ENCODE measurements at places on chromosomes 12 and 14.

DNA sequence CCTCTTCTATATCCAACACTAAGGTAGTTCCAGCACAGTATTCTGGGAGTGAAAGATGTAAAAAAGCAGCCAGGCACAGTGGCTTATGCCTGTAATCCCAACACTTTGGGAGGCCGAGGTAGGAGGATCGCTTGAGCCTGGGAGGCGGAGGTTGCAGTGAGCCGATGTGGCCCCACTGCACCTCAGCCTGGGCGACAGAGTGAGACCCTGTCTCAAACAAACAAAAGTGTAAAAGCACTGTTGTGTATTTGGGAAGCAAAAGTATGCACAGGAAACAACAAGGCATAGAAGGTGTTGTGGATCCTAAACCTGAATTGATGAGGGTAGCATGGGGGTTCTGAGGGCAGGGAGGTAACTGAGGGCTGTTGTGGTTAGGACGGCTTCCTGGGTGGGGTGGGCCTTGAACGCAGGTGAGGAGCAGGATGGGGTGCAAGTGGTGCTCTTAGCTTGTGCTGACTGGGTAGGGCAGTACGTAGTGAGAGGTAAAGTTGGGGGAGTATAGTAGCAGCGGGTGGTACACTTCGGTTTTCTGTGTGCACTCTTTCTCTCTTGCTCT is 64.2 kb downstream of the RASSF3 start:
- DNase-seq = no peak

GRCh38 chr12:111467092-111467856 is 61.6 kb downstream of the SH2B3 start:
- DNase-seq = no peak

DNA sequence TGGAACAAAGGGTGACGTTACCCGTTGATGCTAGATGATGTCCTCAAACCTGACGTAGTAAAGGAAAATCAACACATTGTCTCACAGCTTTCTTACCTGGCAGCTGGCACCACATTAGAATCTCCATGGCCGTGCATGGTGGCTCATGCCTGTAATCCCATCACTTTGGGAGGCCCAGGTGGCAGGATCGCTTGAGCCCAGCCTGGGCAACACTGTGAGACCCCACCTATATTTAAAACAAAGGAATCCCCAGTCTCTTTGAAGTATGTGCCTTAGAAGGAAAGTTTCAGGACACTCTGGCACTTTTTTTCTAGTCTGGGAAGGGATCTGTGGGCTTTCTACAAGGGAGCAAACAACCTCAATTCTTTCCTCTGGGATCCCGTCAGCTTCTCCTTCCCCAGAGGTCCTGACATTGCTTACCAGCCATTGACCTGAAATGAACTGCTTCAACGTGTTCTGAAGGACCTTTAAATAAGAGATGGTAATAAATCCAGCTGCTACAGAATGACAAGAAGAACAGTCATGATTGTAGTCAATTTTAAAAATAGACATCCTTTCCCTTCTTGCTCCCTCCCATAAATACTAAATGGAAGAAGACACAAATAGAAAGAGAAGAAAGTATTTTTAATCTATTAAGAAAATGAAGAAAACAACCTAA is 33.7 kb upstream of the TTC7B start:
- DNase-seq = no peak

DNA sequence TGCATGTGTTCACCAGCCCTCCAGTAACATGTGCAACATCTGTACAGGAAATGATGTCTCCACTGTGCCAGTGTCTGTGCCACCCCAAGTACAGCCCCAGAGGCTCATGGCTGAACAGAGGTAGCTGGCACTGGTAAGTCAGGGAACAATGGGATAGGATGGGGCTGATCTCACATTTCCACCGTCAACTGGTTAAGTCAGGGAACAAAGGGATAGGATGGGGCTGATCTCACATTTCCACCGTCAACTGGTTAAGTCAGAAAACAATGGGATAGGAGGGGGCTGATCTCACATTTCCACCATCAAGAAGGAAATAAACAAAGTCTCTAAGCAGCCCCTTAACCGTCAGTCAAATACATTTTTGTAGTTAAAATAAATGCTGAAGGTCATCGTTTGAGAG is 246.6 kb downstream of the TMEM132D start:
- no peak for DNase-seq

GRCh38 chr14:100523131-100523842 is 63.9 kb downstream of the BEGAIN start:
- no peak for DNase-seq

GRCh38 chr12:49410818-49411217 is 43.6 kb downstream of the SPATS2 start:
- DNase-seq = no peak

GRCh38 chr14:59292028-59292427 is 103.6 kb downstream of the DAAM1 start:
- no peak for DNase-seq

DNA sequence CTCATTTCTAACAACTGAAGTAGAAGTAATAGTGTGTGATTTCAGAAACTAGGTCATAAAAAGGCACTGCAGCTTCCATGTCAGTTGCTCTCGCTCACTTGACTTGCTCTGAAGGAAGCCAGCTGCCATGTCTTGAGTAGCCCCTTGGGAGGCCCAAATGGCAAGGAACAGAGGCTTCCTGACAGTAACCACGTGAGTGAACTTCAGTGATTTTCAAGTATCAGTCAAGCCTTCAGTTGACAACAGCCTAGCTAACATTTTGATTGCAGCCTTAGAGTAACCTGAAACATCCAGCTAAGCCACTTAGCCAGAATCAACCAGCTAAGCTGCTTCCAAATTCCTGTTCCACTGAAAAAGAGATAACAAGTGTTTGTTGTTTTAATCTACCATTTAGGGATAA is 26.7 kb downstream of the TOGARAM1 start:
- DNase-seq = no peak

- DNase-seq = no peak
These were observed 101.8 kb downstream of the CAND1 start for GRCh38 chr12:67370979-67371378.

- DNase-seq = no peak
These were observed 1383.3 kb upstream of the TMEM132C start for GRCh38 chr12:126883697-126884096.

DNA sequence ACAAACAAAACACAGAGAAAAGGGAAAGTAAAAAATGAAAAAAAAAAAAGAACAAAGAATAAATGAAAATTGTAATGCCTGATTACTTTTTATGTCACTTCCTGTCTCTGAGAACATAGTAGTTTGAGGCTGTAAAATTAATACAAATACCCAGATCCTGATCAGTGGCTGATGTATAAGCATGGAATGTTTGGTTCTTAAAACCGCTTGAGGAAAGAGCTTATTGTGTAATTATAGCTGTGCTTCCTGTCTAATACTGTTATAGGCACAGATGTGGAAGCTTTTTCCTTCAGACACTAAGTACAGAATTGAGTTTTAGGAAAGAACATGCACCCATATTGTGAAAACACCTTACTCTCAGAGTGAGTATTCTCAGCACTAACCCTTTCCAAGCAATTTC is 86.9 kb downstream of the AVPR1A start:
- no peak for DNase-seq

DNA sequence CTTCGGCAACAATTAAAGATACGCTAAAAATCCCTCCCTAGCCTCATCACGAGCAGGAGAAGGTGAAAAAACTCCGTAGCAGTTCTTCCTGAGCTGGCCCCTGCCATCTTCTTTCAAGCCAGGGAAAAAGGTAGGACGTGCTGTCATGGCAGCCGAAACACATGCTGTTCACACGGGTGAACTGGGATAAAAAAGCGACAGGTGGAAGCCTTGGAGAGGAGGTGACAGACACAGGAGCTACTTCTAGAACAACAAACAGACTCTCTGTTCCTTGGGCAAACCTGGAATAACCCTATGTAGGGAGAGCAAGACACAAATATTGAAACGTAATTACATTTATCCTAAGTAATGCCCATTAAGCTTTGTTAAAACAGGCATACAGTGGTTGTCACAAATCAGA is 81.3 kb downstream of the KCNK10 start:
- DNase-seq = no peak

- DNase-seq = no peak
These were observed 93.0 kb downstream of the PLEKHA5 start for GRCh38 chr12:19222558-19222957.

- DNase-seq = no peak
These were observed 57.1 kb downstream of the NUAK1 start for GRCh38 chr12:106081606-106082005.

GRCh38 chr12:69816082-69816481 is 8.9 kb upstream of the MYRFL start:
- no peak for DNase-seq

DNA sequence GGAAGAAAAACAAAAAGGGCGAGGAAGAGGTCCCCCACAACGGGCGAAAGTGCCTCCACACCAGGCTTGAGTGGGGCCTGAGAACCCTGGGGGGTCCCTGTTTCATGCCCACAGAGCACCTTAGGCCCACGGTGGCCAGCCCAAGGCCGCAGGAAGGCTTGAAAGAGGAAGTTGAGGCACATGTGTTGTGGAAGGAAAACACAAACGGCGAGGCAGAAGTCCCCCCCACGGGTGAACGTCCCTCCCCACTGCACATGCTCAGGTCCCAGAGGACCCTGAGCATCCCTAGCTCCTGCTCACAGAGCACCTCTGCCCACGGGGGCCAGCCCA is 371.5 kb downstream of the ALG10 start:
- DNase-seq = no peak

GRCh38 chr14:67241411-67242167 is at the start of gene PALS1:
Gene PALS1, plus strand, starts transcription at chr14:67241435. Its CDS starts 37,736 bp downstream, at chr14:67279171.
- DNase-seq = peak; percentile 73

- no peak for DNase-seq
These were observed 712 bp upstream of the FZD10 start for GRCh38 chr12:130161261-130162243.

DNA sequence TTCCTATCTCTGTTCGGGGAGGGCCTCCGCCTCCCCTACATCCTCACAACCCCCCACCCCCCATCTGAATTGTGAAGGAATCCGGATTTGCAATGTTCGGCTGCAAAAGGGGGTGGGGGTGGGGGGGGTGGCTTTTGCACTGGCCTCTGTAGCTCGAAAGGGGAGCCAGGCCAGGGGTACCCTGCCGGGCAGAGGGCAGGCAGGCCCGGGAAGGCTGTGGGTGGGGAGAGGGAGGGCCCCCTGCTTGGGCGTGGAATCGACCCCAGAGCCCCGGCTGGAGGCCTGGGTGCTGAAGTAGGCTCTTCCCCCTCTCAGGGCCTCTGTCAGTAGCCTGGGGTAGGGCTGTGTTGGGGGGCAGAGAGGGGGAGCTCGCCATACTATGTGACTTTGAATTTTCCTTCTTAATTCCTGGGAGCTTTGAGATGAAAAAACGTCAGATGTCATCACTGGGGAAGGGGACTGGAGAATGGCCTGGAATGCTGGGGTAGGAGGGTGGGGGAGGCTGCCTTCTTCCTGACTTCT is 1.1 kb downstream of the LRP1 start:
- no peak for DNase-seq

DNA sequence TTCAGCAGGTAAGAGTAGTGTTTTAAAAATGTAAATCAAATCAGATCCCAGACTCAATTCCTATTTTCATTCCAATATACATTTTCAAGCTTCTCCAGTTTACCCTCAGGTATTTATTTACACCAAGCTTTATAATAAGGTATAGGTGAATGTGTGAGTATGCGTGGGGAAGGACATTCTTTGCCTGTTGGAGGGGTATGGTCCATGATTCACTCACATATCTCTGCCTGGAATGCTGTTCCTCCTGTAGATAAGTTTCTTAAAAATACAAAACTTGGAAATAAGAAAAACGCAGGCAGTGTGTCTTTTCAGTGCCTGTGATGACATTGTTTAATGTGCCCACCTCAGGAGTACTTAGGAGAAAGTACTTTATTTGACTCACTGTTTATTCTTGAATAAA is 118.6 kb downstream of the CCDC91 start:
- no peak for DNase-seq
